ENCODE measurements at places on chromosomes 7 and 10. TPM values are rescaled to one million over a fixed set of nuclear protein-coding genes. Genes with fewer than 3 reads are reported as not detected.

DNA sequence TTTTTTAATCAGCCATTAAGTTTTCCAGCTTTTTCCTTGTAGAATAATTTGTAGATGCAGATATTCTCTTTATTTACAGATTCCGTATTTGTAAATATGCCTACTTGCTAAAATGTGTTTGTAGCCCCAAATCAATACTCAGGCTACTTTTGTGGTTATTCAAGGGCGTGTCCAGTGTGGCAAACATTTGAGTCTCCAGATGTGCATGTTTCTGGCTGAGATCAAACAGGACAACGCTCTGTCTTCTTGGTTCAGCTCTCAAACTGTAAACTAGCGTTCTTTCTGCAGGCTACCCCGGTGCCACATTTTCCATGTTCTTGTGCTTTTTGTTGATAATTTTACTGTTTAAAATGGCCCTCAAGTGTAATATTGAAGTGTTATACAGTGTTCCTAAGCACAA, 16.2 kb upstream of the OR2A5 start:
- no peaks in the 10 kb centered on the region for H3K27me3 ChIP-seq
- no peaks in the 10 kb centered on the region for H3K4me1 ChIP-seq
- no peak overlapping the region for H3K27ac ChIP-seq
- no peak overlapping the region for H3K4me3 ChIP-seq
- DNase-seq: no peak

DNA sequence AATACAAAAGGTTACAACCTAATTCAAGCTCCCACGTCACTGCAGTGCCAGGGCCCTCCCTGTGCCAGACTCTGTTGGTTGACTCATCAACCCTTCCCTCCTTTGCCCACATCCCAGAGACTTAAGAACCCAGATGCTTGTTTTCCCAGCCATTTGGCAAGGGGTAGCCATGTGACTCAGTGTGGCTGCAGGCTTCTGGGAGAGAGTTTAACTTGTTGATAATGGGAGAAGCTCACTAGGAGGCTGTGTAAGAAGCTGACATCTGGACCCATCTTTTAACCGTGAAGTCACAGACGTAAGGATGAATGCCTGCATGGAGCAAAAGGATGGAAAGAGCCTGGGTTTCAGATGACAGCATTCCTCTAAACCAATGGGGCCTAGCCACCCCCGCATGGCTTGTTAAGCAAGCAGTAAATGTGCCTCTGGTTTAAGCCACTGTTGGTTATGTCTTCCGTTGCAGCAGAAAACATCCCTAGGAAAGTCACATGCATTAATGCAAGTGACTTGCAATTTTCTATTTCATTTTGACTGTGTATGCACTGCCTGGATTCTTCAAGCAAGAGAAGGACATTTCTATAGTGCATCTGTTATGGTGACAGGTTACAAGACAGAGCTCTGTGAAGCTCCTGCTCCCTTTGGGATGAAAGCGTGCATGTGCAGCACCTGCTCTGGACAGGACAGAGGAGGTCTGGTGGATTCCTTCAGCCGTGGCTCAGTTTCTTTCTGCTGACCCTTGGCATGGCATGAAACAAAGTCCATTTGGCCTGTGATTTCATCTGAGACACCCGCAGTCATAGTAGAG, 57.5 kb upstream of the CREB5 start:
- no peaks in the 10 kb centered on the region for H3K27me3 ChIP-seq
- DNase-seq: no peak
- H3K4me3 ChIP-seq: no peak overlapping the region
- H3K36me3 ChIP-seq: no peaks in the 10 kb centered on the region

GRCh38 chr7:154836021-154836448, 166.9 kb downstream of the PAXIP1 start:
- no peaks in the 10 kb centered on the region for H3K27me3 ChIP-seq
- H3K4me1 ChIP-seq: no peaks in the 10 kb centered on the region
- H3K36me3 ChIP-seq: no peaks in the 10 kb centered on the region
- H3K4me3 ChIP-seq: no peak overlapping the region

GRCh38 chr10:126536148-126536547, 134.3 kb downstream of the C10orf90 start:
- H3K27ac ChIP-seq: no peak overlapping the region
- DNase-seq: no peak
- no peak overlapping the region for H3K4me3 ChIP-seq
- H3K27me3 ChIP-seq: no peaks in the 10 kb centered on the region

The HOXA11 gene
- total RNA-seq: not detected

- no peak for DNase-seq
- peaks cover 7% of the 10 kb centered on the region for H3K36me3 ChIP-seq
- no peaks in the 10 kb centered on the region for H3K27me3 ChIP-seq
- H3K4me3 ChIP-seq: no peak overlapping the region
- no peak overlapping the region for H3K27ac ChIP-seq
Observed at GRCh38 chr7:88200789-88201188, 19.0 kb downstream of the SRI start.

DNA sequence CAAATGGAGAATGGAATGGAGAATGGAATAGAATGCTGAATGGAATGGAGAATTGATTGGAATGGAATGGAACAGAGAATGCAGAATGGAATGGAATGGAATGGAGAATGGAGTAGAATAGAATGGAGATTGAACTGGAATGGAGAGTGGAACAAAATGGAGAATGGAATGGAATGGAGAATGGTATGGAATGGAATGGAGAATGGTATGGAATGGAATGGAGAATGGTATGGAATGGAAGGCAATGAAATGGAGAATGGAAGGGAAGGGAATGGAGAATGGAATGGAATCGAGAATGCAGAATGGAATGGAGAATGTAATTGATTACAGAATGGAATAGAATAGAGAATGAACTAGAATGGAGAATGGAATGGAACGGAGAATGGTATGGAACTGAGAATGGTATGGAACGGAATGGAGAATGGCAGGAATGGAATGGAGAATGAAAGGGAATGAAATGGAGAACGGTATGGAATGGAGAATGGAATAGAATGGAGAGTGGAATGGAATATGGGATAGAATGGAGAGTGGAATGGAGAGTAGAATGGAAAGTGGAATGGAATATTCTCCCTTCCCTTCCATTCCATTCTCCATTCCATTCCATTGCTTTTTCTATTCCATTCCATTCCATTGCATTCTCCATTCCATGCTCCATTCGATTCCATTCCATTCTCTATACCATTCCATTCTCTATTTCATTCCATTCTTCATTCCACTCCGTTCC, 88.2 kb downstream of the NSUN6 start:
- no peak overlapping the region for H3K4me3 ChIP-seq
- no peaks in the 10 kb centered on the region for H3K27me3 ChIP-seq
- no peak for DNase-seq
- no peaks in the 10 kb centered on the region for H3K36me3 ChIP-seq

The LRRC18 gene
- not detected for total RNA-seq

GRCh38 chr7:7491044-7491443, 44.6 kb downstream of the COL28A1 start:
- H3K36me3 ChIP-seq: no peaks in the 10 kb centered on the region
- H3K27ac ChIP-seq: no peak overlapping the region
- no peak overlapping the region for H3K4me3 ChIP-seq

DNA sequence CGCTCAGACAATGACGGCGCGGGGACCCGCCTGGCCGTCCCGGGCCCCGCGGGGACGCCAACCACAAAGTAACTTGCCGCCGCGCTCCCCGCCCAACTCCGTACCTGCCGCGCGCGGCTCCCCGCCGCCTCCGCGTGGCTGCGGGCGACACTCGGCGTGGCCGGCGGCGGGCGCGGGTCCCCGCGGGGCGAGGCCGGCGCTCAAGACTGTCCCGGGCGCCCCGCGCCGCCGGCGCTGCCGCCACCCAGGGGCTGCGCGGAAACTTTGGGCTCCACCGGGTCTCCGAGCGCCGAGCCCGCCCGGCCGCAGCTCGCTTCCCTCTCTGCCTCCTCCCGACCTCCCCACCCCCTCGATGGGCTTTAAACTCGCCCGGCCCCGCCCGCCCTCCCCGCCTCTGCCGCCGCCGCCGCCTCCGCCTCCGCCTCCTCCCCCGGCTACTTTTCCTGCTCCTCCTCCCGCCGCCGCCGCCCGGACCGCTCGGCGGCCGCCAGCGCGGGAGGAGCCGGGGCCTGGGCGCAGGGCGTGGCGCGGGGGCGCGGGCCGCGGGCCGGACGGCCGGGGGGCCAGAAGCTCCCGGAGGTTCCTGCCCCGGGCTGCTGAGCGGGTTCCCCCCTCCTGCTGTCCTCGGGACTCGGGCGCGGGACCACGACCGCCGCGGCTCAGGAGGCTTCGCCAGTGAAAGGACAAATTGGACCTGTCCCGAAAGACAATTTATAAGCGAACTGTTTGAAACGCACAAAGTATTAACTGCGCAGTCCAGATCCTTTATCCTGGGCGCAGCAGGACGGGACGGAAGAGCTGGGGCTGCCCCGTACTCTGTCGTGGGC, 10.6 kb upstream of the GRB10 start:
- H3K36me3 ChIP-seq: no peaks in the 10 kb centered on the region
- H3K27me3 ChIP-seq: peaks cover 4% of the 10 kb centered on the region
- no peak overlapping the region for H3K4me3 ChIP-seq
- no peaks in the 10 kb centered on the region for H3K4me1 ChIP-seq

DNA sequence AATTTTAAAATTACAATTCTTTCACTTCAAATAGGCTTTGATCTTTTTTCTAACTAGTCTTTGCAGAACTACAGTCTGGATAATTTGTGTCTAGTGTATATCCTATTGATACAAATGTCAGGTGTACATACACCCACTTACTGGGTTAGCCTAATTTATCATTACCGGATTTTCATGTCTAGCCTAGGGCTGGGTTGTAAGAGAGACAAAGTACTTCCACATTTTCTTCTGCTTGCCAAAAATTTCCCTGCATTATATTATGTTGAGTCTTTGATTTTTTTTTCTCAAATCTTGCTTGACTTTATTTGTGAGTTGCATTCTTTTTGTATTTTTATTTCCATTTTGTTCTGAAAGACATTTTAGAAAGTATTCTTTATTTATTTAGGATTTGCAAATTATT, 284.8 kb upstream of the FZD8 start:
- H3K27me3 ChIP-seq: no peaks in the 10 kb centered on the region
- H3K36me3 ChIP-seq: no peaks in the 10 kb centered on the region
- no peak for DNase-seq
- H3K27ac ChIP-seq: no peak overlapping the region
- no peaks in the 10 kb centered on the region for H3K4me1 ChIP-seq
- no peak overlapping the region for H3K4me3 ChIP-seq

- no peaks in the 10 kb centered on the region for H3K36me3 ChIP-seq
- H3K27me3 ChIP-seq: no peaks in the 10 kb centered on the region
- DNase-seq: no peak
- no peak overlapping the region for H3K27ac ChIP-seq
- no peak overlapping the region for H3K4me3 ChIP-seq
- H3K4me1 ChIP-seq: no peaks in the 10 kb centered on the region
Observed at GRCh38 chr7:101677797-101678479, 48.8 kb upstream of the MYL10 start.

The GSDME gene
- 0.42 TPM for total RNA-seq
